Chondrocyte (in vitro differentiated cells): ENCODE measurements at places on chromosomes 5 and 9.
A peak's percentile ranks its signal among the peaks of the same experiment; 100 is the strongest.

GRCh38 chr5:172932313-172933017, 26.8 kb upstream of the RPL26L1 start:
- DNase-seq, result no peak

GRCh38 chr5:139636207-139636792, 11.8 kb upstream of the CXXC5 start:
- no peak for DNase-seq

- peak; percentile 56 for DNase-seq
These were observed 24.1 kb downstream of the AQP7 start for GRCh38 chr9:33378121-33378795.

- DNase-seq, result no peak
These were observed 64.5 kb upstream of the PPARGC1B start for GRCh38 chr5:149665416-149666175.

- no peak for DNase-seq
These were observed 408.3 kb downstream of the ENC1 start for GRCh38 chr5:74232276-74232675.

DNA sequence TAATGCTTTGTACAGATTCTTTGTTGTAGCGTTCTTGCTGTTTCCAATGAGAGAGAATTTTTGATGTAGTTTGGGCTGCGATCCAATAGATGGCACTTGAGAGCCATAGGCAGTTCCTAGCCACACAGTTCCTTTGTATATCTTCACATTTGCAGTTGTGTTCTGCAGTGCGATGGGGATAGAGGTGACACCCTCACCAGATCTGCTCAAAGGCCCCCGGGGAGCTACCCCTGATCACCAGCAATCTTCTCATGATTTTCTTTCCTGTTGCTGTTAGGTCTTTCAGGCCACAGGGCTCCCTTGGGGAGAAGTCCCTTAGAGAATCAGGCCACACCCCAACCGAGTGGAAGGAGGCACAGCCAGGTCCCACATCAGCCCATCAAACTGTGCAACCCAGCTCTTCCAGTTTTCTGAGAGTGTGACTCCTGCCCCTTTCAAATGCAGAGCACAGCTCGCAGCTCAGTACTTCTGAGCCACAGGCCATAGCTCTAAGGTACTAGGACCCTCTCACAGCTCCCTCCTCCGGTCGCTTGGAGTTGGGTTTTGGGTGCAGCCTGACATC, 353.7 kb downstream of the SLCO4C1 start:
- no peak for DNase-seq

- DNase-seq, result no peak
These were observed 39.2 kb downstream of the NADK2 start for GRCh38 chr5:36202521-36202961.

DNA sequence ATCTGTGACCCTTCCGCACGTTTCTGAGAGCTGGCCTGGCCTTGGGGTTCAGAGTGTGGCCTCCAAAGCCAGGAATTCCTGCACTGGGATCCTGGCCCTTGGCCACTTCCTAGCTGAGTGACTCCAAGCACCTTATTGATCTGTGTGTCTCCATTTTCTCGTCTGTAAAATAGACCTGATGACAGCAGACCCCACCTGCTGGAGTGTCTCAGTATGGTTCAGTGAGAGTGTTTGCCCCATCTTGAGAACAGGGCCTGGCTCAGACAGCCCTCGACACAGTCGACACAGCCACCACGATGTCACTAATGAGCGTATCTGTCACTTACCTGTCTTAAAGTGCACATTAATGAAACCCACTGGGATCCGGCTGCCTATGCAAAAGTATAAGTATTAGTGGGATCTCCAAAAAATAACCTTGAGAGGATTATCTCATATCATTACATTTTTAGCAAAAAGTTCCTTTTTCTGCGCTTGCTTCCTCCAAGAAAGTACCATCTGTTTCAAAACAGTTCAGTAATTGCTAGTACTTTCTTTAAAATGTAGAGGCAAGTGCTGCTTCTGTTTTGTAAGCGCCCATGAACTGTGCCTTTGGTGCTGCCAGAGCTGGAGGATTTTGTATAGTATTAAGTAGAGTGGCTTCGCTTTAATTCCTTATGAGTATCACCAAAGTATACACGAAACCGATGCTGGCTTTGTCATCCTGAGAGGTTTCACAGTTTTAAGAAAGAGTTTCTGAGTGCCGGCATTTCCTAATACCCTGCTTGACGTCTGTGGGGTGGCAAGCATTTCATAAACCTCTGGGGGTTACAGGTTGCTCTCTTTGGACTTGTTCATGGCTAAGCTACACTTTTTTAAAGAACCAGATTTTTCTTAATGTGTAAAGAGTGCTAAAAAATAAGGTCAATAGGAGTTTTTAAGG, 31.7 kb downstream of the UBE2QL1 start:
- DNase-seq, result no peak

DNA sequence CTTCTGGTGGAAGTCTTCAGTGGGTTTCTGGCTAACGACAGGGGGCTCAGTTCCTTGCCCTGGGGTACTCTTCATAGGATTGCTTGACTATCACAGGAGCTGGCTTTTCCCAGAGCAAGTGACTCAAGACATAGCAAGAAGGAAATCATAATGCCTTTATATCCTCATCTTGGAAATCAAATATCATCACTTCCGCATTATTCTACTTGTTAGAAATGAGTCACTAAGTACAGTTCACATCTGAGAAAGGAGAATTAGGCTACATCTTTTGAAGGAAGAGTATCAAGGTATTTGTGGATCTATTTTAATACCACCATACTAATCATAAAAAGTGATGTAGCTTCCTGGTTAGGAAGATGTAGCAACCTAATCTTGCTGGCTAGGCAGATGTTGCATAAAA, 148.2 kb upstream of the RAI14 start:
- no peak for DNase-seq
